Gastrocnemius medialis (tissue), 4 donors: ENCODE measurements at places on chromosomes 11 and 22. TPM values are rescaled to one million over a fixed set of nuclear protein-coding genes. Genes with fewer than 3 reads are reported as not detected.

DNA sequence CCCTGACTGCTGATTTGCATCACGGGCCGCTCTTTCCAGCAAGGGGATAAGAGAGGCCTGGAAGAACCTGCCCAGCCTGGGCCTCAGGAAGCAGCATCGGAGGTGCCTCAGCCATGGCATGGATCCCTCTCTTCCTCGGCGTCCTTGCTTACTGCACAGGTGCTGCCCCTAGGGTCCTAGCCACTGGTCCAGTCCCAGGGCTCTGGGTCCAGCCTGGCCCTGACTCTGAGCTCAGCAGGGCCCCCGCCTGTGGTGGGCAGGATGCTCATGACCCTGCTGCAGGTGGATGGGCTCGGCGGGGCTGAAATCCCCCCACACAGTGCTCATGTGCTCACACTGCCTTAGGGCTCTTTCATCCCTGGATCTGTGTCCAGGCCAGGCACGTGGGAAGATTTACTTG is 7.0 kb upstream of the IGLL5 start:
- no peak for DNase-seq

GRCh38 chr22:35328472-35328885 is 28.8 kb downstream of the TOM1 start:
- DNase-seq, result peak; percentile 53

DNA sequence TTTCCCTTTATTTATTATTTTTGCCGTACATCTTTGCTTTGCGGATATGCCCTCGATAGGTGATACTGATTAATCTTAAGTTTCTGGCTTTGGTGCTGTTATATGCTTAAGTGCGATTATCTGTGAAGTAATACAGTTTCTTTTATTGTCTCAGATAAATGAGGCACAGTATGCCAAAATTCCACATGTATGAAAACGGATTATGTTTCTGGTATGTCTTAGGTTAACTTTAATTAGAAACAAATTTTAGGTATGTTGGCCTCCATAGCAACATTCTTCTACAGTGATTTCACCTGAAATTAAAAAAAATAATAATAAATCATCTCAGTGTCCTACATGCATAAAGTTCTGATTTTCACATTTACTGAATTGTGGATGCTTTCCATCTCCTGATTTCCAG is 119.2 kb downstream of the ARHGAP42 start:
- DNase-seq, result no peak

DTX4 gene
- 0.39 TPM for total RNA-seq

TOM1 gene
- 461 TPM for total RNA-seq

DNA sequence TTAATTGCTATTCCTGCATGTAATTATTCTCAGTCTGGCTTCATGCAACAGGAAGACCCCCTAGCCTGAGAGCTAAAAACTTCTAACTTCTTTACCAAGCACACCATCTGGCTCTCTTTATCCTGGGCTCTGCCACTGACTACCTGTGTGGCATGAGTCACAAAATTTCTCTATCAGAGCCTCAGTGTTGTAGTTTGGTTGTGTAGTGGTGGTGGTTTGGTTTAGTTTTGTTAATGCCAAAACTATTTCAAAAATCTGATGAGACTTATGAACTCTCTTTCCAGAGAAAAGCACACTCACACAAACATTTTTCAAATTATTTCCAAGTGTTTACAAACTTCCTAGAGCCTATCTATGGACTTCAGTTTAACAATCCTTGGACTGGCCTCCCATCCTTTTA is 7.5 kb upstream of the IL17RA start:
- no peak for DNase-seq

- no peak for DNase-seq
These were observed 568 bp downstream of the SCUBE1 start for GRCh38 chr22:43342347-43343261.

GRCh38 chr11:75425422-75425821 is 7.6 kb downstream of the KLHL35 start:
- no peak for DNase-seq

DNA sequence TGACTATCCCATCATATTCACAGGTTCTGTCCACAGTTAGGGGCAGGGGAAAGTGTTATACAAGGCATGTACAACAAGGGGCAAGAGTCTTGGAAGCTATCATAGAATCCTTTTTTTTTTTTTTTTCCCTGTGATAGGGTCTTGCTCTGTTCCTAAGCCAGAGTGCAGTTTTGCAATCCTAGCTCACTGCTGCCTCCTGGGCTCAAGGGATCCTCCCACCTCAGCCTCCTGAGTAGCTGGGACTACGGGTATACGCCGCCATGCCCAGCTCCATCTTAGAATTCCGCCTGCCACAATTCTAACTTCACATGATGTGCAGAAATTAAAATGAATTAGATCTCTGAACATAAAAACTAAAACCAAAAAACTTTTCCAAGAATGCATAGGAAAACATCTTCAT is 31.7 kb downstream of the ZFTA start:
- DNase-seq, result no peak

GRCh38 chr11:77590194-77590782 is 535 bp downstream of the AQP11 start:
- DNase-seq, result no peak

DNA sequence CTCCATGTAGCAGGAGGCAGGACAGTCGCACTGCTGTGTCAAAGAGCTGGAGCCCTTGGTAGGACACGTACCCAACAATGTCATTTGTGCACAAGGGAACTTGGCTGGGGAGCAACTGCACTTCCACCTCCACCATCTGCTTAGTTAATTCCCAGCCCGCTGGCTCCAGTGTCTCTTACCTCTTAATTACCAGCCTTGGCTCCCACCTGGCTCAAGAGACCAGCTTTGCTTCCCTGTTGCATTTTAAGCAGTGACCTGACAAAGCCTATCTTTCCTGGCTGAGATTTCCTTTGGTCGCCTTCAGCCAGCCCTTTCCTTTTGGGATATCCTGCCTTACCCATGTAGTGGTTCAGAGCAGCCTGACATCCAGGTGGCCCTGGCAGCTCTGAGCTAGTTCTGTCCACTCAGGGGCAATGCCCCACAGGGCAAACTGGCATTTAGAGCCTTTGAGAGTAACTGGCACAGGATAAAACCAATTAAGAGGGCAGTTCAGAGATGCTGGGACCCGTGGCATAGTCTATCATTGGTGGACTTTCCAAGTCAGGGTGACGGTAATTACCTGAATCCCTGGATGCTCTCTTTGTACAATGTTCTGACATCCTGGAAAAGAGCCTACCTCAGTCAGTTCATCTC is 212.6 kb upstream of the SORL1-AS1 start:
- DNase-seq, result no peak
